ENCODE measurements at places on chromosomes 1 and 21.

DNA sequence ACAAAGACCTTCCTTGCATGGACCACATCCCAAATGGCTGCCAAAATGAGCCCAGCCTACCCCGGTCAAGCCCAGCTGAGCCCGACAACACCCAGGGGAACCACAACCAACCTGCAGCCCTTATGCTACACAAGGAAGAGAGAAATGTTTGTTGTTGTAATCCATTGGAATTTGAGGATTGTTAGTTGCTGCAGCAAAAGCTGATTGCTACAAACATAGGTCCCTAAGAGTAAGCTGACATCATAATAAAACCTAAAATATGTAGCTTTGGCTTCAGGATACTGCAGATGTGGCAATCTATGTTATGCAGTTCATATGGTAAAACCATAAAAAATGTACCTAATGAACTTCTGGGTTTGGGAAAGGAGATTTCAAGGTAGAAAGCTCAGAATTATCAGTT, 65.5 kb upstream of the DNAH14 start:
- DNase-seq: no peak

DNA sequence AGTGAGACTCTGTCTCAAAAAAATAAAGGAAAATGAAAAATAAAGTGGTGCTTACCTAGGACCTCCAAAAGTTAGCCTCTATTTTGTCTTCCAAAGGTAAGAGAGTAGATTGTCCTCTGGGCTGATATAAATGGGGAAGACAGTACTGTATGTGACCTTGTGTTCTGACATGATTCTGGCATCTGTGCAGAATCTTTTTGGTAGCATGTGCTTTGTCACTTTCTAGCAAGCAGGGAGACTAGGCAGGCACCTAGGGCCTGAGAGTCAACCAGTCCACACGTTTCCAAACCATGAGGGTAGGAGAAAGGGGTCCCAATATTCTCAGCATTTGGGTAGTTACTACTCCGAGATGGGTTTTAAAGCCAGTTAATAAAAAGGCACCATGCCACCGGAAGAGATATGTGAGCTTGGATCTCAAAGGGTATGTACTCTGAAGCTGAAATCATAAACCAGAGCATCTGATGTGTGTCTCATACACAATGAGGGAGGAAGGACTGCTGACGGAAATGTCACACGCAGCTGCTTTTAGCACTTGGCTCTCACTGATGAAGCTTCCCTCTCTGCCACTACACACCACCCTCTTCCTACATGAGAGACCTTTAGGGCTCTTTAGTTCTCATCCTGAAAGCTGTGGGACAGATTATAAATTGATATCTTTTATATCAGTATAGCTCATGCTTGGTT, 27.0 kb upstream of the SLC16A1 start:
- DNase-seq: no peak

GRCh38 chr1:8731162-8731561, 86.3 kb downstream of the RERE start:
- DNase-seq: no peak

DNA sequence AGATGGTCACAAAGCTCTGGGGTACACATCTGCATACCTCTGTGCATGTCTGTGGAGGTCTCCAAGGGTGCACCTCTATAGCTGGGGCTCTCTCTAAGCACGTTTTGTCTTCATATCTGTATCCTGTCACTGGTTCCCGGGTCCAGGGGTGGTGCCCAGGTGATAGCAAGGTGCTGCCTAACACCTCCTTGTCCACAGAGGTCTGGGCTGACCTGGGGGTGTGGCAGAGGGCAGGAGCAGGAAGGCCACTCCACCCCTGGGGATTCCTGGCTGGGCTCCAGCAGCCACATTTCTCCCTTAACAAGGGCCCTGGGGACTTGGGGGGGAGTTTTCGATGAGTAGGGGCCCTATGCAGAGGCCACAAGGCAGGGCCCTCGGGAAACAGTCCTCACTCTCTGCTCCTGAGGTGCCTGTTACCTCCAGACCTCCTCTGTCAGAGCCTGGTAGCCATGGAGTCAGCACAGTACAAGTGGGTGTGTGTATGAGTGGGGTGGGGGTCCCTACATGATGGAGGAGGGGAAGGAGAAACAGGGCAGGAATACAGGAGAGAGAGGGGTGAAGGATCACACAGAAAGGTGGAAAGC, 7.0 kb upstream of the CDCP2 start:
- DNase-seq: no peak

GRCh38 chr1:34162852-34163766, 1.9 kb downstream of the CSMD2 start:
- DNase-seq: peak; percentile 23

DNA sequence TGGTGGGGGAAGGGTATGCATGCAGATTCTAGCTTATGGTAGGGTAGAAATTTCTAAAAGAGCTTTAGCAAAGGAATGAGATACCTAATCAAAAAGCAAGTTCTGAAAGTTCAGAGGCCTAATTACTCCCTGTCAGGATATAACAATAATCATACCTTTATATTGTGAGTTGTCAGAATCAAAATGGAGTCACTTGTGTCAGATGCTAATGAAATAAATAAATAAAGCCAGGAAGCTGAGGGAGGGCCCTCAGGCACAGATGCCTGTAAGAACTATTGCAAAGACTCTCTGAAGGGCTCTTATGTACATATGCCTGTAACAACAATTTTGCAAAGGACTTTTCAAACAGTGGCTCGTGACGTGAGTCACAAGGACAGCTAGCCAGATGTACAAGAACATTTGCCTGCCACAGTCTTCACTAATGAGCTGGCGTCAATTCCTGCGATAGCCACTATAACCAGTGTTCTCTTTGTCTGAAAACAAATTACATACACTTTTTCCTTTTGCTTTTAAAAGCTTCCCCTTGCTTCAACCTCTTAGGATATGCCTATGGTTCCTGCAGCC, 27.4 kb upstream of the DNASE2B start:
- no peak for DNase-seq

DNA sequence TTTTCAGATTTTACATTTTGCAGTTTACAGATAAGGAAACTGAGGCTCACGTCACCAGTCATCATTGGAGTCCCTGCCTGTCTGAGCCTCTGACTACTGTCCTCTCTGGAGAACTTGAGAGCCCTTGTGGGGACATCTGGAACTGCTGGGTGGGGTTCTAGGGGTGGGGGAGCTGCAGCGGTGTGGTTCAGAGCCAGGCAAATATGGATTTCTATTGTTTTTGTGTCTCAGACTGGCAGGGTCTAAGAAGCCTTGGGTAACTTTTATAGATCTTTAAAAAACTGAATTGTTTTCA, 46.9 kb downstream of the IER5 start:
- no peak for DNase-seq

- no peak for DNase-seq
These were observed 338 bp upstream of the TOR1AIP1 start for GRCh38 chr1:179881642-179882252.

GRCh38 chr1:65230731-65231481, 78.4 kb upstream of the DNAJC6 start:
- DNase-seq: no peak

DNA sequence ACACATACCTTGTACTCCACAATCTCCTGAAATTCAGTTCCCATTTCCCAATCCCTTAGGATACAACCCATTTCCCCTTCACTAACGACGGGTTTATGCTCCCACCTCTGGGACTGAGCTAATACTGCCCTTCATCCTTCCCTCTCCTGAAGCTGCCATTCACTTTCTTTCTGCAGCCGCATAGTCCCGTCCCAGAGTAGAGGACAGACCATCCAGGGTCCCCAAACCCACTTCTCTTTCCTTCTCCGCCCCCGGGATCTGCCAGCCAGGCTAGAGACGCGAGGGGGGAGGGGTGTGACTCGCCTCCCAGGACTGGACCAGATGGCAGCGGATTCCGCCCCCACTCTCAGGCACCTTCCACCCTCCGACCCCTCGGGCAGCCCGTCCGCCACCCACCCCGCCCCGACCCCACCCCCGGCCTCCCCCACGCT, 679 bp downstream of the ABL2 start:
- peak; percentile 41 for DNase-seq

DNA sequence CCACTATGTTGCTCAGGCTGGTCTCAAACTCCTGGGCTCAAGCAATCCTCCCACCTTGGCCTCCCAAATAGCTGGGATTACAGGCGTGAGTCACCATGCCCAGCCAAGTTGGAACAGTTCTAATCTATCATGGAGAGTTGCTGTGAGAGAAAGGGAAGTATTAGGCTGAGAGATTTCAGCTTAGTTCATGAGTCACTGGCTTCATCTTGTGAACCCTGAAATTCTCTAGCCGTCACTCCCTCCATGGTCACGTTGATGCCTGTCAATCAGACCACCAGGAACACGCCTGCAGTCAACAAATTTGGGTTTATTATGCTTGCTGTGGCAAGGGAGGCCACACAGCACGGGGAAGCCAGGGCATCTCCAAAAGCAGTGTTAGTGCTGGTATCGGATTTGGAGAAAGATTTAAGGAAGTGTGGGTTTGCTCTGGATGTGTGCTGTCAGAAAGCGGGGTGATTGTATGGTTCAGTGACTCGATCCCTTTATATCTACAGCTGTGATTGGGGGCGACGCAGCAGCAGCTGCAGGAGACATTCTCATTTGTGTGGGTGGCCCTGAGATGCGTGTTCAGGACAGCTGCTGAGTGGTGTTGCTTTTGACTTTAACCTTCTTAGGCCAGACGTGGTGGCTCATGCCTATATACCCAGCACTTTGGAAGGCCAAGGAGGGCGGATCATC, 18.7 kb downstream of the UQCRHL start:
- no peak for DNase-seq

DNA sequence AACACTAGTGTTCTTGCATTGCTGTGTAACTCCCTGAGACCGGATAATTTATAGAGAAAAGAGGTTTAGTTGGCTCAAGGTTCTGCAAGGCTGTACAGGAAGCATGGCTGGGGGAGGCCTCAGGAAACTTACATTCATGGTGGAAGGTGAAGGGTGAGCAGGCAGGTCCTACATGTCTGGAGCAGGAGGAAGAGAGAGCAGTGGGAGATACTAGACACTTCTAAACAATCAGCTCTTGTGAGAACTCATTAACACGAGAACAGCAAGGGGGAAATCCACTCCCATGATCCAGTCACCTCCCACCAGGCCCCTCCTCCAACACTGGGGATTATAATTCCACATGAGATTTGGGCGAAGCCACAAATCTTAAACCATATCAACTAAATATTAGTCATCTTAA, 30.1 kb downstream of the RNF2 start:
- no peak for DNase-seq

- no peak for DNase-seq
These were observed 12.6 kb downstream of the NHLH2 start for GRCh38 chr1:115828101-115829022.

GRCh38 chr1:225823811-225824261, 13.9 kb downstream of the EPHX1 start:
- no peak for DNase-seq

- DNase-seq: no peak
These were observed 90.6 kb upstream of the CNIH3 start for GRCh38 chr1:224525411-224526040.

DNA sequence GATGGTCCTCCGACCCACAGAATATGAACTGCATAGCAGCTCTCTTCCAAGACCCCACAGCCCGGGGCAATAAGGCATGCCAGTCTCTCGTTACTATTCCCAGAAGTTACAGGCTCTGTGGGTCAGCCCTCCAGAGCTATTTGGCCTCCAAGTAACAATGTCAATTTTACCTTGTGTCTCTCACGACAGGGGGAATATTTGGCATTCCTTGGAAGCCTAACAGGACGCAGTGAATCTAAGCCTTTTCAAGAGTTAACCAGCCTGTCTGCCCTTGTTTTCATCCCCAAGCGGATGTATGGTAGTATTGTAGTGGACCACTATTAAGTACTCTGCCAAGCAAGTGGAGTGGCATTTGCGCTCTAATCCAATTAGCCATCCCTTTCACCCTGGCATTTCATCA, 24.4 kb upstream of the GNG4 start:
- no peak for DNase-seq

DNA sequence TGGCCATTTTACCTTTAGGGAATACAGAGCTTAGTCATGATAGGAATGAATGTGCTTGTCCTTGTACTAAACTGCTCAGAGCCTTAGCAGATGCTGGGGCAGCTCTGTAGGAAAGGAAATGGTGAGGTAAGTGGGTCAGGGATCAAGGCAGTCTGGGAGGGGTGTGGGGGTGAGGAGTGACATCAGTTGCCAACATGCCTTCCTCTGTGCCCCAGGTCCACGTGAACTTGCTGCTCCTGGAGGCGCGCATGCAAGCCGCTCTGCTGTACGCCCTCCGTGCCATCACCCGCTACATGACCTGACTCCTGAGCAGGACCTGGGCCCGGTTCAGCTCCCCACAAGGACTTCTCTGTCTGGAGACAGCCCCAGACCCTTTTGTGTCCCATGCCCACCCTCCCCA, 21.2 kb downstream of the SESN2 start:
- DNase-seq: no peak

- no peak for DNase-seq
These were observed 937 bp downstream of the CD48 start for GRCh38 chr1:160710517-160711252.

GRCh38 chr1:20061866-20062265, 8.1 kb upstream of the PLA2G5 start:
- DNase-seq: no peak

DNA sequence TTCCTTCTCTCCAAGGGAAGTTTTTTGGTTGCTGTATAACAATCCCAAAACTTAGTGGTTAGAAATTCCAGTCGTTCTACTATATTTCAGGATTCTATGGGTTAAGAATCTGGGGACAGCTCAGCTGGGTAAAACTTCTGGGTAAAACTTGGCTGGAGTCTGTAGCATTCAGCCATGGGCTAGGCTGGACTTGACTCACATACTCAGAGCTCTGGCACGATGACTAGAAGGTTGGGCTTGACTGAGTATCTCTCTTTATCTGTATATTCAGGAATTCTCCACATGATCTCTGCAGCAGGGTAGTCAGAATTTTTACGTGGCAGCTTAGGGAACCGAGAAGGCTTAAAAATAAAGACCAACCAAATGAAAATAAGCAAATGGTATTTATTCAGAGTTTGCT, 28.2 kb upstream of the HRNR start:
- DNase-seq: no peak

- no peak for DNase-seq
These were observed 38.1 kb upstream of the PTCH2 start for GRCh38 chr1:44881011-44881632.

DNA sequence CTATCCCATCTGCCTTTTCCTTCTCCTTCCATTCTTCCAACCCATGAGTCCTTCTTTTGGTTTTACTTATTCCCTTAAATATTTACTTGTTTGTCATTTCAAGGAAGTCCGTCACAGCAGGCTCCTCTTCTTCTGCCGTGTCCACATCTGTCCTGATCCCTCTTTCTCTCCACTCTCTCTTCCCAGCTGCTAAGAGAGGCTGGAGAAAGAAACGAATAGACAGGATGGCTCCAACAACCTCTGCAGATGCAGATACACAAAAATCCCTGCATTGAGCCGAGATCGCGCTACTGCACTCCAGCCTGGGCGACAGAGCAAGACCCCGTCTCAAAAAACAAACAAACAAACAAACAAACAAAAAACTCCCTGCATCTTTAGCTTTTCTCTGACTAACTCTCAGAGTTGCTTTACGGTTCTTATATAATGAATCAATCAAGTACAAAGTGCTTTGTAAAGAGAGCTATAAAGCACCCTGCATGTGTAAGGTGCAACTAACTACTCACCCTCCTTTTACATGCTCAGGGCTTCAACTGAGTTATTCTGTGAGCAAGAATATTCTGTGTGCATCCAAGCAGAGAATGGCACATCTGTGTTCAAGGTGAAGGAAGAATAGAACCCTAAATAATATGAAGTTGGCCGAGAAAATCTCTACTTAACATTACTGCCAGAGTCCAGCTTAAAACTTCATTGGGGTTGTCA, 3.8 kb upstream of the SAMD13 start:
- DNase-seq: no peak

GRCh38 chr1:82013702-82014101, 213.0 kb downstream of the ADGRL2 start:
- DNase-seq: no peak
